ENCODE measurements at places on chromosomes 16 and 17.

GRCh38 chr17:50493744-50494143, 14.5 kb upstream of the MYCBPAP start:
- H3K36me3 ChIP-seq: no peaks in the 10 kb centered on the region
- DNase-seq: no peak
- H3K27ac ChIP-seq: no peak overlapping the region
- peaks cover 27% of the 10 kb centered on the region for H3K27me3 ChIP-seq
- H3K4me3 ChIP-seq: no peak overlapping the region
- H3K4me1 ChIP-seq: no peaks in the 10 kb centered on the region

DNA sequence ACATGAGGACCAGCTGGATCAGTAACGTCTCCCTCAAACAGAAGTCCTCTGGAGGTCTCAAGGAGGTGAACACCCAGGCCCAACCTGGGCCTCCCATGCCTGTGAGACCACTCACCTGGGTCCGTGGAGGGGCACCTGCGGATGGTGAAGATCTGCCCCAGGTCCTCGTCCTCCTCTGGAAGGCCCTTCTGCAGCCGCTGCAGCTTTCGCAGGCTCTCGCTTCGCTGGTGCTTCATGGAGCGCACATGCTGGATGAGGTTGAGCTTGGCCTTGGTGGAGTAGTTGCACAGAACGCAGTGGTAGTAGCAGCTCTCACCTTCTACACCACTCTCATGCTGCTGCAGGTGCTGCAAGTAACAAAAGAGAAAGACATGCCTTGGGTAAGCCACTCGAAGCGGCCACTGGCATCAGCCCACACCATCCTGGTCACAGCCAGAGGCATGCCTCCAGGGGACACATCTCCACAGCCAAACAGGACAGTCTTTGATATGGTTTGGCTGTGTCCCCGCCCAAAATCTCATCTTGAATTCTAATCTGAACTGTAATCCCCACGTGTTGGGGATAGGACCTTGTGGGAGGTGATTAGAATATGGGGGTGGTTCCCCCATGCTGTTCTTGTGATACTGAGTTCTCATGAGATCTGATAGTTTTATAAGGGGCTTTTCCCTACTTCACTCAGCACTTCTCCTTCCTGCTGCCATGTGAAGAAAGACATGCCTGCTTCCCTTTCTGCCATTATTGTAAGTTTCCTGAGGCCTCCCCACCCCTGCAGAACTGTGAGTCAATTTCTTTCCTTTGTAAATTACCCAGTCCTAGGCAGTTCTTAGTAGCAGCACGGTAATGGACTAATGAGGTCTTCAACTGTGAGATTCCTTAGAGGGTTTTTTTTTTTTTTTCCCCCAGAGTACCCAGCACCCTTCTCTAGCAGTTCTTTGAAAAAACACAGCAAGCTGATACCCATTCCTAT, 158.0 kb downstream of the ZFHX3 start:
- DNase-seq: no peak
- H3K27ac ChIP-seq: no peak overlapping the region
- peaks cover 4% of the 10 kb centered on the region for H3K36me3 ChIP-seq

- H3K36me3 ChIP-seq: no peaks in the 10 kb centered on the region
- DNase-seq: no peak
- no peaks in the 10 kb centered on the region for H3K4me1 ChIP-seq
- no peak overlapping the region for H3K4me3 ChIP-seq
These were observed 37.5 kb upstream of the KCNJ16 start for GRCh38 chr17:70037498-70037897.

- peaks cover 8% of the 10 kb centered on the region for H3K36me3 ChIP-seq
- peak overlapping the region; percentile 10 for H3K4me3 ChIP-seq
- no peaks in the 10 kb centered on the region for H3K27me3 ChIP-seq
- peak overlapping the region; percentile 67 for H3K27ac ChIP-seq
These were observed 70.4 kb downstream of the KSR1 start for GRCh38 chr17:27526604-27527002.

DNA sequence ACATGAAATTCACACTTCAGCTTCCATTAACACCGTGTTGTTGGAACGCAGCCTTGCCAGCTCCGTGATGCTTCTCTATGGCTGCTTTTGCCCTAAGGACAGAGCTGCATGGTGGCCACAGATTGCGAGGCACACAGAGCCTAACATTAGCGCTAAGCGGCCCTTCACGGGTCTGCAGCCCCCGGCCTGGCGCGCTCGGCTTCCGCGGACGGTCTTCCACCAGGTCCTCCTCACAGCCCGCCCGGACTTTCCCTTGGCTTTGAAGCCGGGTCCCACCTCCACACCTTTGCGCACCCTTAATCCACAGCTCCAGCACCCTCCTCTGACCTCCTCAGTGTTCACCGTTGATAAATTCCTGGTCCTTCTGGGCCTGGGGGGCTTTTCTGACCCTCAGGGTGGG, 19.6 kb downstream of the SCGB1C2 start:
- no peak overlapping the region for H3K4me3 ChIP-seq
- no peaks in the 10 kb centered on the region for H3K36me3 ChIP-seq
- no peaks in the 10 kb centered on the region for H3K4me1 ChIP-seq
- no peak for DNase-seq

GRCh38 chr16:11099672-11100205, 155.4 kb downstream of the CLEC16A start:
- DNase-seq: no peak
- no peaks in the 10 kb centered on the region for H3K27me3 ChIP-seq
- H3K27ac ChIP-seq: peak overlapping the region; percentile 61
- H3K4me1 ChIP-seq: peaks cover 74% of the 10 kb centered on the region

DNA sequence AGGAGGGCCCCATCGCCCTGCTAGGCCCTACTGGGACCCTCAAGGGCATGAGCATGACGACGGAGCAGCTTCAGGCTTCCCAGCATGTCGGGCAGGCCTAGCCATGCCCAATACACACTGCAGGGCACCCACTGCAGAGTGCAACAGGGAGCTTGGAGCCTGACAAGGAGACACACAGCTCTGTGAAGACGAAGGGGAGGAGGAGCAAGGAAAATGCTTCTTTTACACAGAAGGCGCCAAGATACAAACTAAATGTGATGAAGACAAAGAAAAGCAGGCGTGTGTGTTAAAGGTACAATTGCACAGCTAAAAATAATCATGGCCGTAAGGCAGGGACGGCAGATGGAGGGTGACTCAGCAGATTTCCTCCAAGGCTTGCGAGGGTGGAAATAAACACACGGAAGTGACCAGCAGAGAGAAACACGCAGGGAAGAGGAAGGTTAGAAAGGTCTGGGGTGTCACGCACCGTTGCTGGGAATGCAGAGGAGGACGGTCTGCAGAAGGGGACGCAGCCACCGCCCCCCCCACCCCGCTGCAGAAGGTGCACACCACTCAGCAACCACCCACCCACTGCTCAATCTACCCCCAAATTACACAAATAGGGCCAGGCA, 108.5 kb downstream of the ZNF778 start:
- peaks cover 36% of the 10 kb centered on the region for H3K36me3 ChIP-seq
- peaks cover 89% of the 10 kb centered on the region for H3K4me1 ChIP-seq
- DNase-seq: no peak
- H3K27me3 ChIP-seq: no peaks in the 10 kb centered on the region

GRCh38 chr16:85761861-85762260, 11.0 kb upstream of the C16orf74 start:
- DNase-seq: no peak
- no peak overlapping the region for H3K4me3 ChIP-seq
- H3K27me3 ChIP-seq: peaks cover 42% of the 10 kb centered on the region
- H3K4me1 ChIP-seq: peaks cover 7% of the 10 kb centered on the region
- no peaks in the 10 kb centered on the region for H3K36me3 ChIP-seq

DNA sequence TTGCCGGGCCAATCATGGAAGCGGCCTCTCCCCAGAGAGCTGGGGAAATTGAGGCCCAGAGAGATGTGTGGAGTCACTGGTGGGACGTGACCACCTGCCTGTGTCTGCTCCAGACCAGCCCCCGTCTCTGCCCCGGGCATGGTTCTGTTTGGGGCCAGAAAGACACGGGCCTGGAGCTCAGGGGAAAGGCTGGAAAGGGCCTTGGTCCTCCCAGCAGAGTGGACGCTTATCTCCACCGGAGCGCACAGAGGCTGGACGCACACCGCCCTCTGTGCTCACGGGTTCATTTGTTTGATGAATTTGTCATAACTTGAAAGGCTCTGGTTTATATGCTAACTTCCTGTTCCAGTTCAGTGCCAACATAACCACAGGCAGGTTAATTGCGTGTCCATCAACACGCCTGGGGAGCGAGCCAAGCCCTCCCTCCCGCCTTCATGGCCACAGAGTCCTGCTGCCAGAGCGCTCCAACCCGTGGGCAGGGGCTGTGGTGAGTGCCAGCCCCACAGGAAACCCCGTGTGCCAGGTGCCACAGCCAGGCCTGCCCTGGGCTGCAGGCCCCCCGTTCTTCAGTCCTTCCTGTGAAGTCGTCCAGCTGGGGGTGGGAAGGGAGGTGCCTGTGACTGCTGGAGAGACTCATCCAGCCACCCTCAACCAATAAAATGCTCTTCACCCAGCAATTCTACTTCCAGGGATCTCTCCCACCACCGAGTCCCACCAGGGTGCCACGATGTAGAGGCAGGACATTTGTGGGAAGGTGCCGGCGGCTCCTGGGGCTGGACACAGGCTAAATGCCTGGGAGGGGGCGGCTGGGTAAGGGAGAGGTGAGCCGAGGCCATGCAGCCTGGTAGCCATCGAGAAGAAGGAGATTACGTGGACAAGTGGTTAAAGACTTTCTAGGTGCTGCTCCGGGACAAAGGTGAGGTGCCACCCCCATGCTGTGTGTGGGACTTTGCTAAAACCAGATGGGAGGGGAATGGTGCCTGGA, 29.4 kb upstream of the BAHCC1 start:
- H3K36me3 ChIP-seq: no peaks in the 10 kb centered on the region
- peaks cover 90% of the 10 kb centered on the region for H3K27me3 ChIP-seq
- peaks cover 15% of the 10 kb centered on the region for H3K4me1 ChIP-seq
- H3K4me3 ChIP-seq: no peak overlapping the region
- H3K27ac ChIP-seq: peak overlapping the region; percentile 37

GRCh38 chr17:38891441-38891840, 21.6 kb downstream of the LASP1 start:
- H3K36me3 ChIP-seq: peaks cover 61% of the 10 kb centered on the region
- no peaks in the 10 kb centered on the region for H3K27me3 ChIP-seq
- H3K4me3 ChIP-seq: no peak overlapping the region
- DNase-seq: no peak

DNA sequence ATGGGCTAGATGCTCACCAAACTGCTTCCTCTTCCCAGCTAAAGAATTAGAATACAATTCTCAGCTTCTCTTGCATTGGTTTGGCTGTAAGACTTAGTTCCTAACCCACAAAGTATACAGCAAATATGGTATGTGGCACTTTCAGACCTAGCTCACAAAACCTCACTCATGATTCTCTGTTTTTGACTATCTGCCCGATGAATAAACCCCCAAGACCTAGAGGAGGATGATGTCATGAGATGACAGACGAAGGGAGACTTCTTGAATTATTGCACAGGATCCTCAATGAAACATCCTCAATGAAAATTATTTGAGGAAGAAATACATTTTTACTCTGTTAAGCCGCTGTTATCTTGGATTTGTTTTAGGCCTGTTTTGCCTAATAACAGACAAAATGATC, 14.3 kb downstream of the CNOT1 start:
- no peak overlapping the region for H3K27ac ChIP-seq
- H3K36me3 ChIP-seq: peaks cover 27% of the 10 kb centered on the region
- H3K4me1 ChIP-seq: peaks cover 13% of the 10 kb centered on the region
- no peak for DNase-seq

- no peak overlapping the region for H3K4me3 ChIP-seq
- DNase-seq: no peak
- no peaks in the 10 kb centered on the region for H3K4me1 ChIP-seq
These were observed 11.6 kb upstream of the LYRM9 start for GRCh38 chr17:27904534-27905446.

DNA sequence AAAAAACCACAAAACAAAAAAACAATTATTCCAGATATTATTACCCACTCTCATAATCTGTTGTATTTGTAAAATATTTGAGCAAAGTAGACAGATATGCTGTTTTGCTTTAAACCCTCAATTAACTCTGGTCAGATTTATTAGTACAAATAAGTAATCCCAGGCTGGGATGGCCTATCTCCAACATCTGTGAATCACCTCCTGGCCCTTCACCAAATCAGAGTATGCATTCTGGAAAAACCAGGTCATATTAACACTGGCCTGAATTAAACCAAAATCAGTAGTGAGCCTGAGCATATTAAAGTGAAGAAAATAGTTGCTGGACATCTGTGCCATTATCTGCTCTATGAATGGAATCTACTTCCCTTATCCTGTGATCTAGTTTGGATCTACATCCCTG, 41.0 kb downstream of the STAT3 start:
- H3K4me1 ChIP-seq: peaks cover 35% of the 10 kb centered on the region
- no peak overlapping the region for H3K27ac ChIP-seq
- no peak overlapping the region for H3K4me3 ChIP-seq
- H3K36me3 ChIP-seq: peaks cover 50% of the 10 kb centered on the region
- H3K27me3 ChIP-seq: no peaks in the 10 kb centered on the region

DNA sequence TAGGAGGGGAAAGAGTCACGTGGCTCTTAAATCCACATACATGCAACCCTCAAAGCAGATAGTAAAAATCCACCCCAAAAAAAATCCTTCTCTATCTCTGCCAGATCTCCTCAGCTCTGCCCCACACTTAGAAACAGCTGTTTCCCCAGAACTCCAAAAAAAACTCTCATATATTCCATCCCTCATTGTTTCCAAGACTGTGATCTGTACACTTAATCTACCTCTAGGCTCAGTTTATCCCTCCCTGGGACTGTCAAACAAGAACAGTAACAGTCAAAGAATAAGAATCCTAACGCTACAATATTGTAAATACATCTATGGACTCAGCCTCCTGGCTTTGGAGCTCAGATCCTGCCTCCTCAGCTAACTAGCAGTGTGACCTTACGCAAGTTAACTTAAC, 11.6 kb downstream of the CUEDC1 start:
- no peak for DNase-seq
- peaks cover 73% of the 10 kb centered on the region for H3K27me3 ChIP-seq
- H3K4me1 ChIP-seq: peaks cover 28% of the 10 kb centered on the region
- H3K27ac ChIP-seq: no peak overlapping the region

GRCh38 chr17:47660064-47660492, 10.4 kb downstream of the KPNB1 start:
- peak overlapping the region; percentile 90 for H3K27ac ChIP-seq
- peaks cover 67% of the 10 kb centered on the region for H3K4me1 ChIP-seq
- peak overlapping the region; percentile 60 for H3K4me3 ChIP-seq
- H3K27me3 ChIP-seq: no peaks in the 10 kb centered on the region
- peaks cover 62% of the 10 kb centered on the region for H3K36me3 ChIP-seq
- DNase-seq: peak; percentile 29

DNA sequence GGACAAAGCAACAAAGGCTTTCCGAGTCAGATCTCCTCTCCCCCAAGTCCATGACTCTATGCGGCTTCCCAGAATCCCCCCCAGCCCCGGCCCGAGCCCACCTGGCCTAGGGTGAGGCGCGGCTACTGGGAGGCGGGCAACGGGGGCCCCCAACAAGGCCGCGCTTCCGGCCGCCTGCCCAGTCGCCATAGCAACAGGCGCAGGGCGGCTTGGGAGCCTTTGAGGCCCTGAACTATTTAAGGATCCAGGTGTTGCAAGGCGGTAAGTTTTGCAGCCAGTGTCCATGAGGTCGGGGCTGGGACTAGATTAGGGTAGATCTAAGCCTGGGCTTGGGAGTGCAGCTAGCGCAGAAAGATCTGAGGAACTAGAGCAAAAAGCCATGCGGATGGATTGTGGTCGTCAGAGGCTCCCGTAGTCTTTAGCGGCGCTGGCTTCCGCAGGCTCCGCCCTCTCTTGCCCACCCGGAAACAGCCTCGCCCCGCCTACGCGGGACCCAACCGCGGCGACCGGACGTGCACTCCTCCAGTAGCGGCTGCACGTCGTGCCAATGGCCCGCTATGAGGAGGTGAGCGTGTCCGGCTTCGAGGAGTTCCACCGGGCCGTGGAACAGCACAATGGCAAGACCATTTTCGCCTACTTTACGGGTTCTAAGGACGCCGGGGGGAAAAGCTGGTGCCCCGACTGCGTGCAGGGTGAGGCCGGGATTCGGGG, at the start of the genes KIAA0753 and TXNDC17:
Gene KIAA0753 (minus strand): TSS at position 176 of the 711 bp plus-strand sequence. CDS start 5,608 bp downstream, outside the sequence.
Gene TXNDC17 (plus strand): TSS at position 525 of the 711 bp plus-strand sequence. CDS start 23 bp downstream, at position 548.
- peak; percentile 95 for DNase-seq
- H3K36me3 ChIP-seq: peaks cover 34% of the 10 kb centered on the region
- peaks cover 64% of the 10 kb centered on the region for H3K4me1 ChIP-seq
- no peaks in the 10 kb centered on the region for H3K27me3 ChIP-seq
- peak within 1 kb of the TSS; percentile 88 for H3K4me3 ChIP-seq

All from activated naive CD4-positive, alpha-beta T cell treated with anti-CD3 and anti-CD28 coated beads, Interleukin-2, amount 10 ng/mL, durations not matched to agents 7 days and 5 days (primary cell).